Effector CD4-positive, alpha-beta T cell (primary cell): ENCODE measurements at places on chromosomes 13 and 19.

- no peak for DNase-seq
These were observed 9.0 kb upstream of the STK24 start for GRCh38 chr13:98585946-98586345.

- no peak for DNase-seq
These were observed 2.1 kb downstream of the SPATA13 start for GRCh38 chr13:24162604-24163003.

GRCh38 chr13:97165502-97166425 lies 56.4 kb upstream of the MBNL2 start:
- no peak for DNase-seq

DNA sequence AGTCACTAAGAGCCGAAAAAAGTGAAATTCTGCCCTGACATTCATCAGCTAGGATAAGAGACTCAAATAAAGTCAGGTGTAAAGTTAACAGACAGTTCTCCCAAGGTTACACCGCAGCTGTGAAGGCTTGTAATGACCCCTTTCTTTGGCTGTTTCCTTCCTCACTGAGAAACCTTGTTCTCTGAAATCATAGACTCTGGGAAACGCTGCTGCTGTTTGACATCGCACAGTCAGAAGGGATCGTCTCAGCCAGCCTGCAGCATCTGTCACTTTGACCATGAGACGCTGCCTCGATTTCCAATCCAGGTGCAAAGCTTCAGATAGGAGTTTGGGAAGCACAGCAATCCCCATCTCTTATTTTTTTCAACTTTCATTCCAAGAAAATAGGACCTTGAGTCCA lies 678 bp downstream of the BCAT2 start:
- no peak for DNase-seq

- DNase-seq: no peak
These were observed 717 bp downstream of the EEF2 start for GRCh38 chr19:3984584-3984907.

DNA sequence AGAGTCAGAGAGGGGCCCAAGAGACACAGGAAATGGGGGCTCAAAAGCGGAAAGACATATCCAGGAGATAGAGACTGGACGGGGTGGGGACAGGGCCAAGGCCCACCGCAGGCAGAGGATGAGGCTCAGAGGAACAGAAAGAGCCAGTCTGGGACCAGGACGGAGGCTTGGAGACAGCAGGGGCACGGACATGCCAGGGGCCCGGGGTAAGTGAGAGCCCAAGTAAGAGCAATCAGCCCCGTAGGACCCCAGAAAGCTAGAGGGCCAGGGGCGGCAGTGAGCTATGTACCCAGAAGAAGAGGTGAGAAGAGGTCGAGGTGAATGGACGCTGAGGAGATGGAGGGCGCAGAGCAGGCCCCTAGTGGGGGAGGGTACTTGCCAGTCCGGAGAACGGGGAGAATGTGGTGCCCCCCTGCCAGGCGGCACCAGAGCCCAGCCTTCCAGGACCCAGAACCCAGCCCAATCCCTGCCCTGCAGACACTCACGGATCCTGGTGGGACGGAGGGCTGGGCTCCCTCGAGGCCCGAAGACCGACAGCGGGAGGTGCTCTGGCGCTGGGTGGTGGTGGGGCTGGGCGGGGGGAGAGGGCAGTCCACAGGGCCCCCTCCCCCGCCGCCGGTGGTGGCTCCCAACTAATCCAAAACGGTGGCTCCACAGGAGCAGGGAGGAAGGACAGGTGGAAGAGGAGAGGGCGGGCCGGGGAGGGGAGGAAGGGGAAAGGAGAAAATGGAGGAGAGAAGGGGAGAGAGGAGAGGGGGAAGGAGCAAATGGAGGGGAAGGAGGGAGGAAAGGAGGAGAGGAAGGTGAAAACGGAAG lies 1.0 kb downstream of the GRIK5 start:
- no peak for DNase-seq

GRCh38 chr13:103134271-103134670 lies 68.1 kb upstream of the SLC10A2 start:
- DNase-seq: no peak

- no peak for DNase-seq
These were observed 2.6 kb upstream of the DOHH start for GRCh38 chr19:3503036-3503572.

DNA sequence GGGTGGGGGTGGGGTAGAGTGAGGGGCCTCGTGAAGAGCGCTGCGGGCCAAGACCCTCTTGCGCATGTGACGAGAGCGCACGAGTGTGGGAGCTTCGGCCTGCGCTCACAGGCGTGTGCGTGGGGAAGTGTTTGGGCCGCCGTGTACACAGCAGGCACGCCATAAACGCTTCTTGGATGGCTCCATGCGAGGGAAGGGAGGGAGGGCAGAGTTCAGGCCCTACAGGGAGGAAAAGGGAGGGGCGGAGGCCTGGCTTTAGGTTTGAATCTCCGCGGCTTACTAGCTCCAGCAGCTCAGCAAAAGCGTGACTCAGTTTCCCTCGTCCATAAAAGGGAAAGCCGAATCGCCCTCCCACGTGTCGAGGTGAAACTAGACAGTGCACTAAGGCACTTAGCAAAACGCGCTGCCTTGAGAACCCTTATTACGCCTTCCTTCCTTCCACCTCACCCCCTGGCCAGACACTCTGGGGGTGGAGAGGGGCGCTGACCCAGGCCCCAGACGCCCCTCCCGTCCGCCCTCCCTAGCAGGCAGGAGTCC lies 12.5 kb downstream of the GADD45B start:
- DNase-seq: no peak

DNA sequence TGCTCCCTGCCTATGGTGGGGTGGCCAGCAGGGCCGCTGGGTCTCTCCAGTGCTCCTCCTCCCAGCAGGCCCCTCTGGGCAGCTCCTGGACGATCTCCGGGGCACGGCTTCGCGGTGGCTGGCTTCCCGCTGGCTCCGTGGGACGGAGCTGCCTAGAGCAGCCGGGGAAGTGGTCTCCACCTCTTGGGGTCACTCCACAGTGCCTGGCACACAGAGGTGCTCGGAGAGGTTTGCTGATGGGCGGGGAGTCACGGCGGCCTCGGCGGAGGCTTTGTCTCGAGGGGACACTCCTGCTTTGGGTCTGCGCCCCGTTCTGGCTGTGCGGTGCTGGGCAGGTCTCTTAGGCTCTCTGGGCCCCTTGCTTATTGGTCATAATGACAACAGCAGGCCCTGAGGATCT lies 9.9 kb upstream of the CACTIN start:
- no peak for DNase-seq

GRCh38 chr19:31066385-31066784 lies 282.9 kb downstream of the TSHZ3 start:
- DNase-seq: no peak

- DNase-seq: no peak
These were observed 482.0 kb downstream of the PCDH20 start for GRCh38 chr13:60933638-60934037.

GRCh38 chr13:53382008-53382407 lies 353.4 kb downstream of the OLFM4 start:
- DNase-seq: no peak

GRCh38 chr13:86810361-86810760 lies 860.8 kb upstream of the SLITRK5 start:
- DNase-seq: no peak

- peak; percentile 38 for DNase-seq
These were observed 16.2 kb upstream of the PRODH2 start for GRCh38 chr19:35828692-35829301.

DNA sequence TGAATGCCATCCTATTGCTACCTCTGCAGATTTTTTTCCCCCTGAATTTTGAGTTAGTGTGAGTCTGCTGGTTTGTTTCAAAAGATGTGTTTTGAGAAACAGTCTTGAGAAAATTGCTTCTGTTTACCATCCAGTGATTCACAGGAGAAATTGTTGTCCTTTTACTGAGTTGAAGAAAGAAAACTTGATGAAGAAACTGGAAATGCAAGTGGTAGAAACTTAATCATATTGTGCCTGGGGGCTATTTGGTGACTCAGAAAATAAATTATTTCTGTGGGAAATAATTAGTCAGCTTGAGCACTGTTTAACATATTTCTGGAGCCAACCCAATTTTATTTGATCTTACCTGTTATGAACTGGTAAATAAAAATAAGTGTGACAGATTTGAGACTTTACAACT lies 35.4 kb downstream of the PAN3 start:
- no peak for DNase-seq

- DNase-seq: no peak
These were observed 3.9 kb upstream of the SSBP4 start for GRCh38 chr19:18415178-18415867.

GRCh38 chr13:110616103-110617101 lies 1.1 kb downstream of the NAXD start:
- DNase-seq: no peak

DNA sequence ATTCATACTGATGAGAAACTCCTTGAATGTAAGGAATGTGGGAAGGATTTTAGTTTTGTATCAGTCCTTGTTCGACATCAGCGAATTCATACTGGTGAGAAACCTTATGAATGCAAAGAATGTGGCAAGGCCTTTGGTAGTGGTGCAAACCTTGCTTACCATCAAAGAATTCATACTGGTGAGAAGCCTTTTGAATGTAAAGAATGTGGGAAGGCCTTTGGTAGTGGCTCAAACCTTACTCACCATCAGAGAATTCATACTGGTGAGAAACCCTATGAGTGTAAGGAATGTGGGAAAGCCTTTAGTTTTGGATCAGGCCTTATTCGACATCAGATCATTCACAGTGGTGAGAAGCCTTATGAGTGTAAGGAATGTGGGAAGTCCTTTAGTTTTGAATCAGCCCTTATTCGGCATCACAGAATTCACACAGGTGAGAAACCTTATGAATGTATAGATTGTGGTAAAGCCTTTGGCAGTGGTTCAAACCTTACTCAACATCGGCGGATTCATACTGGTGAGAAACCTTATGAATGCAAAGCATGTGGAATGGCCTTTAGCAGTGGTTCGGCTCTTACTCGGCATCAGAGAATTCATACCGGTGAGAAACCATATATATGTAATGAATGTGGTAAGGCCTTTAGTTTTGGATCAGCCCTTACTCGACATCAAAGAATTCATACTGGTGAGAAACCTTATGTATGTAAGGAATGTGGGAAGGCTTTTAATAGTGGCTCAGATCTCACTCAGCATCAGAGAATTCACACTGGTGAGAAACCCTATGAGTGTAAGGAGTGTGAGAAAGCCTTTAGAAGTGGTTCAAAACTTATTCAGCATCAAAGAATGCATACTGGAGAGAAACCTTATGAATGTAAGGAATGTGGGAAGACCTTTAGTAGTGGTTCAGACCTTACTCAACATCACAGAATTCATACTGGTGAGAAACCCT lies 26.6 kb downstream of the ZNF345 start:
- no peak for DNase-seq

DNA sequence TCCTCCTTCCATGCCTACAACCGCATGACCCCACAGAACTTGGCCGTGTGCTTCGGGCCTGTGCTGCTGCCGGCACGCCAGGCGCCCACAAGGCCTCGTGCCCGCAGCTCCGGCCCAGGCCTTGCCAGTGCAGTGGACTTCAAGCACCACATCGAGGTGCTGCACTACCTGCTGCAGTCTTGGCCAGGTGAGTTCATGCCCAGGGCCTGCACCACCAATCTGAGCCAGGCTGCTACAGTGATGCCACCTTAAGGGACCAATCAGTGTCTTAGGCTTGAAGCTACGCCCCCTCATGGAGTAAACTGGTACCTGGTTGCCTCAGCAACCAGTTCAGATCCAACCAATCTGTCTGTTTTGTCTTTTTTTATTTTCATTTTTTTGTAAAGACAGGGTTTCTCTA lies 5.2 kb downstream of the SYDE1 start:
- DNase-seq: no peak

DNA sequence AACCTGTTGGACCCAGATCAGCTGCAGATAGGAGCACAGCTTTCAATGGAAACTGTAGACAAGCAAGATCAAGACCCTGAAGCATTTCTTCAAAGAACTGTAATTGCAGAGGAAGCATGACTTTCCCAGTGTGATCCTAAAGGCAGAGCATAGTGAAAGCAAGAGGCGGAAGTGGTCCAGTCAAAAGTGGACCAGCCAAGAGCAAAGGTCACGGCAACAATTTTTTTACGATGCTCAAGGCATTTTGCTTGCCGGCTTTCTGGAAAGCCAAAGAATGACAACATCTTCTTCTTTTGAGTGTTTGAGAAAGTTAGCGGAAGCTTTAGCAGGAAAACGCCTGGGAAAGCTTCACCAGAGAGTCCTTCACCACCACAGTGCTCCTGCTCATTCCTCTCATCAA lies 111.6 kb downstream of the RNF17 start:
- DNase-seq: no peak

DNA sequence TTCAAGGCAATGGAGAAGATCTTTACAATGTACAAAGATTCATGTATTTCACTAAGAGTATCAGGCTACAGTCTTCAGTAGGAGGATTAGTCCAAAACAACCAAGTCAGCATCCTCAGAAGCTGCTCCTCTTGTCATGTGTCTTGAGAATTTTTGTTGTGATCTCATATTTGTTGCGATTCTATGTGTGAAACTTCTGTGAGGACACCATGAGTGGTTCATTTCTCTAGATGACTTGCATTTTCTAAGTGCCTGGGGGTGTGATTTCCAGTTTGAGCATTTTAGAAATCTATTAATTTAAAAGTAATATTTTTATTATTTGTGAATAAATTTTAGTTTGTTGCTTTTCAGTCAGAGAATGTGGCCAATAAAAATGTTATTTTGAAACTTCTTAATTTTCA lies 94.5 kb downstream of the RAP2A start:
- no peak for DNase-seq

- DNase-seq: no peak
These were observed 13.7 kb upstream of the SIGLEC10 start for GRCh38 chr19:51431124-51431523.

DNA sequence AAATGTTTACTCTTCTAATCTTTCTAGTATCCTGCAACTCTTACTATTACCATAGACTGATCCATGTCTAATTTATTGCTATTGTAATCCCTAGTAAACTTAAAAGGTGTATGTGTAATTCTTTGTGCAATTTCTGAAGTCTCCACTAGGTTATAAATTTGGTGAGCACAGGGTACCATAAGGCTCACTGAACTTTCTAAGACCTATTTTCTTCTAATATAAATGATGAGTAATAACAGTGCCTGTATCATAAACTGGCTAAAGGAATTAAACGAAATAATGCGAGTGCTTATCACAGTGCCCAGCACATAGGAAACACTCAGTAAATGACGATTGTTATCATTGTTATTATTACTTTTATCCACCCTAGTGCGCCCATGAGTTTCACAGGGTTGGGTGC lies 119.1 kb downstream of the KLF12 start:
- DNase-seq: no peak

GRCh38 chr13:59674616-59675015 lies 489.1 kb downstream of the DIAPH3 start:
- no peak for DNase-seq

DNA sequence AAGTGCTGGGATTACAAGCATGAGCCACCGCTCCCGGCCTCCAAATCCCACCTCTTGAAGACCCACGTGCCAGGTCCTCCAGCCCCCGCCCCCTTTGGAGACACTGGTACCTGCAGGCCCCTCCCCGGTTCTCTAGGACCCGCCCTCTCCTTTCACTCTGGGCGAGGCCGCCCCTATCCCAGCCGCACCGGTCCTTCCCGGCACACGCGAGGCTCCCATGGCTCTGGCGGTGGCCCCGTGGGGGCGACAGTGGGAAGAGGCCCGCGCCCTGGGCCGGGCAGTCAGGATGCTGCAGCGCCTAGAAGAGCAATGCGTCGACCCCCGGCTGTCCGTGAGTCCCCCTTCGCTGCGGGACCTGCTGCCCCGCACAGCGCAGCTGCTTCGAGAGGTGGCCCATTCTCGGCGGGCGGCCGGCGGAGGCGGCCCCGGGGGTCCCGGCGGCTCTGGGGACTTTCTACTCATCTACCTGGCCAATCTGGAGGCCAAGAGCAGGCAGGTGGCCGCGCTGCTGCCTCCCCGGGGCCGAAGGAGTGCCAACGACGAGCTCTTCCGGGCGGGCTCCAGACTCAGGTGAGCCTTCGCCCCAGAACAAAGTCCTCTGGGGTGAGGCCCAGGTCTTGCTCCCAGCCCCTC lies at the start of gene CBLC:
Gene CBLC, plus strand, starts transcription at position 176 of the 633 bp plus-strand sequence. Its CDS starts 42 bp downstream, at position 218.
- DNase-seq: no peak
